Central memory CD4-positive, alpha-beta T cell (primary cell): ENCODE measurements at places on chromosomes 2 and 18.

- DNase-seq, result no peak
Measured at GRCh38 chr18:48126240-48126639, 195.8 kb upstream of the SMAD2 start.

DNA sequence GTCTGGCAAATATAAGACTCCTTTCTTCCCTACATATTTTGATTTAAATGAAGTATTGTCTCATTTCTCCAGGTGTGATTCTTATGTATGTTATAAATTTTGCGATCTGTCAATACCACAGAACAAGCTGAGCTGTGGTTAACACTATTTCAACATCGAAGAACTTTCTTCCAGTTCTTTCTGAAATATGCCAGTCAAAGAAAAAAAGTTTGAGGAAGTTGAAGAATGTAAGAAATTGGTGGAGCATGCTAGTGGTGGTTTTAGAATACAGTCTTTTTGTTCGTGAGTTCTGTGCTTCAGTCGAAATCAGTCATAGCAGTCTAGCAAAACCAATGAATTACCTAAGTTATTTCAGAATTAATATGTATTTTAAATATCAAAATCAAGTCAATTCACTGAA is 8.6 kb upstream of the COBLL1 start:
- no peak for DNase-seq

GRCh38 chr2:217996361-217996760 is 6.4 kb downstream of the TNS1 start:
- no peak for DNase-seq

DNA sequence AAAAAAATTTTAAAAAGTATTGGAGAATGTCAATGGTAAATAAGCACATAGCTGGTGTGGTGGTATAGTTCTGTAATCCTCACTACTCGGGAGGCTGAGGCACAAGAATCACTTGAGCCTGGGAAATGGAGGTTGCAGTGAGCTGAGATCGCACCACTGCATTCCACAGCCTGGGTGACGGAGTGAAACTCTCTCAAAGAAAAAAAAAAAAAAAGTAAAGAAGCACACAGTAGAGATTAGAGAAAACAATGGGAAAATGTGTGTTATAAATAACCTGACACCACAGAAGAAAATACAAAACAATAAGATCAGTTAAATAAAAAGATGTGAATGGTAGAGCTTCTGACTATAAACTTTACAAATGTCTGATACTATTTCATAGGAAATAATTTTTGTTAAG is 163.7 kb upstream of the WDSUB1 start:
- no peak for DNase-seq

GRCh38 chr18:37361335-37362157 is 204.1 kb downstream of the CELF4 start:
- no peak for DNase-seq

DNA sequence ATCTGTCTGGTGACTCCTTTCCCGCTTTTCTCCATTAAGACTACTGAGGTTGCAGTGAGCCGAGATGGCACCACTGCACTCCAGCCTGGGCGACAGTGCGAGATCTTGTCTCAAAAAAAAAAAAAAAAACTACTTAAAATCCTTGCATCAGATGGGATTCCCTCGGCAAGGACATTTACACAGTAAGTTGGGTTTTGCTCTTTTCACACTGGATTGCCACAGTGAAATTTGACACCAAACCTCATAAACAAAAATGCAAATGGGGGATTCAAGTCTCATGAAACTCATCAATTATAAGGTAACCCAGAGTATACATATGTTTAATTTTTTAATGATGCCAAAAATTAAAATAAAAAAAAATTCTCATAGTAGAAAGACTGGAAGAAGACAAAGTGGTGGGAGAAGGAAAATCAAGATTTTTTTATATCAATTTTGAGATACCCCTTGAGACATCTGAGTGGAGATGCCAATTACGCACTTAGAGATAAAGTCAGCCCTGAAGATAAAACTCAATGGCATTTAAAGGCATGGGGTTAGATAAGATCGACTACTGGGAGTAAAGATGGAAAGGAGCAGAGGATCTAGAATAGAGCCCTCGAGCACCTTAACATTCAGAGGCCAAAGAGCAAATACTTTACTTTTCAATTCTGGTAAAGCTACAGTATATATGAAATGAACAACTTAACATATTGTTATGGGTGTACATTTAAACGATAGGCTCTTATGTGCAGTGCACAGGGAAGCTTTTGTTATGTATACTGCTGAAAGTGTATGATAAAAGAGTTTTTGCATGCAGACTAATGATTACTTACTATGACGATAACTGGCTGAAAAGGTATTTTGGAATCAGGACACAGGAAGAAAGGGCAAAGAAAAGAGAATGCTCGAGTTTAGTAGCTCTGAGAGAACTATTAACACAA is 37.6 kb downstream of the CHMP3 start:
- no peak for DNase-seq

- peak; percentile 39 for DNase-seq
Measured at GRCh38 chr2:60882971-60883753, 1.8 kb downstream of the REL start.

DNA sequence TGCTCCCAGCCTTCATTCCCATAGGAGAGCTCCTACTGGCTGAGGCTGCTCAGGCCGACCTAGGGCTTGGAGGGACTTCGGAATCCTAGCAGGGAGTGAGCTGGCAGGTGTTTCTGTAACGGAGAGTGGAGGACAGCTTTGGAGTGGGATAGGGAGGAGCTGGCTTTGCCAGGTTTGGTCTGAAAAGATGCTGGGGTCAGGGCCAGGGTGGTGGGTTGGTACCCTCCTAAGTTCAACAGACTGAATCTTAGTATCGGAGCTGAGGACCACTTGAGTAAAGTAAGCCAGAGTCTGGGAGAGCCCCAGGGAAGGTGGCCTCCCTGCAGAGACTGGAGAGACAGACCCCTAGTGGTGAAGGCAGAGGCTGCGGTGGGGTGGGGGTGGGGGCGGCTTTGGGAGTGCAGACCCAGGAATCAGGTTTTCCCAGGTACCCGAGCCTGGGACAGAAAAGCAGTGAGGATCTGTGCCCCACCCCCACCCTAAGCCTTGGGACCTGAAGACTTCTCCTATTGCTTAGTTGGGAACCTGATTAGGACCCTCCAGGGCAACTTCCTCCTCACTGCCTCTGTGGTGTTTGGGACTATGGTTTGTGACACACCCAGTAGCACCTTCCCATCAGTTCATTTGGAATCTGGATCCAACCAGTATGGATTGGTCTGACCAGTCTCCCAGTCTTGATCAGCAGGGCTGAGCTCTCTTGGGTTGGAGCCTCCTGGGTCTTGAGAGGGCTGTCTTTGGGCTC is 3.0 kb downstream of the CNNM4 start:
- DNase-seq, result no peak

- no peak for DNase-seq
Measured at GRCh38 chr2:219469186-219469724, 29.4 kb upstream of the GMPPA start.

- no peak for DNase-seq
Measured at GRCh38 chr2:41216978-41217377, 765.1 kb upstream of the SLC8A1 start.

DNA sequence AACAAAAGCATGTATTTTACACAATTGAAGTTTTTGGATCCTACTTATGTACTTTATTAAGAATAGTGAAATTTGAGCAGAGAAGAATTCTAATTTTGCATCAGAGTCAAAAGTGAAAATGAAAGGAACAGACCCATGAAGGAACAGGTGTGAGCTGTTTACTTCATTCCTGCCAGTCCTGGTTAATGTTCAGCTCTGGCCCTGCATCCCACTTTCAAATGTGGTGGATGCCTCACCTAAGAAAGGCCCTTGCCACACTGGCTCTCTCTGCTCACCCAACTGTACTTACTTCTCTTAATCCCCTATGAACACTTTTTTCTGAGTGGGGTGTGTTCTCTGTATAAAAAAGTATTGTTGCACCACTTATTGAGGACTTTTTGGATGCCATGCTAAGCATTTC is 22.2 kb downstream of the FAM110C start:
- DNase-seq, result no peak
